ENCODE measurements at places on chromosomes 5 and 9.

DNA sequence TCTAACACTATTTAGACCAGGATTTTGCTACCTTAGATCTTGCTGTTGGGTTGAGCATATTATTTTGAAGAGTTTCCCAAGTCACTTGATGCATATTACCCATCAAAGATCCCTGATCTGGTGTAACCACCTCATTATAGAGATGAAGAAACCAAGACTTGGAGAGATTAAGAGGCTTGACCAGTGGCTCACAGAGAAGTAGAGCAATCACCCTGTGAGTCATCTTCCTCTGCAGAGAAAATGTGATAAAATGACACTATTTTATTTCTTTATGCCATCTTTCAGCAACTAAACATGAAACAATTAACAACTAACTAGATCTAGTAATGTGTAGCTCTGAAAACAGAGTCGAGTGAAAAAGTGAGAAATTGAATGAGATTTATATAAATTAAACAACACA lies 76.1 kb downstream of the KIF4B start:
- no peak for DNase-seq

DNA sequence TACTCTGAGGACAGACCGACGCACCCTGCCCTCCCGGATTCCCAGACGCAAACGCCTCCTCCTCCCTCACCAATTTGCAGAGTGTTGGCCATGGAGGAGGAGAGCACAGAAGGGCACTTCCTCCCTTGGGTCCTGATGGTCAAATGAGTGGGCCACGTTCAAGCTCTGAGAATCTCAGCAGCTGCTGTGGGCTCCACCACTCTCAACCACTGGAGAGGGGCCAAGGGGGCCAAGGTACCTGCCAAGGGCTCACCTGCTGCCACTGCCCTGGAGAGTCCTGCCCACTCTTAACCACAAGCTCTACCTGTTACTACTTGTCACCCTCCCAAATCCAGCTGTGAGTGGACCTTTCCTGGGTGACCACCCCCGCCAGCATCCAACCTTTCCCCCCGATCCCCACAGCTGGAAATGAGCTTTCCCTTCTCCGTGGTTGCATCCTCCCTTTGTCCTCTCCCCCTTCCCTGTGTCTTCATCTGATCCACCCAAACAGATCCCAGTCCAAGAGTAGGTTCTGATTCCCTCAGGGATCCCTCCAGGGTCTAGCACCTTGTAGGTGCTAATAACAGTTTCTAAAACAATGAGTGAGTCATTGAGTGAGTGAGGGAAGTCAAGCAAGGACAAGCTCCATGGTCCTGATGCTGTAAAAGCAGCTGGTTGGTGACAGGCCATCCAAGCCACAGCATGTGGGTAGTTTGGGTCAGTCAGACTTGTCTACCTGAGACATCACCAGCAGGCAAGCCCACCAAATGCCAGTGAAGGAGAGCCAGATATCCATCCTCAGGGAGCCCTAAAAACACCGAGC lies 69.7 kb downstream of the FAM114A2 start:
- no peak for DNase-seq

- DNase-seq, result no peak
Observed at GRCh38 chr9:123605286-123605685, 249.3 kb downstream of the CRB2 start.

GRCh38 chr5:133727636-133728035 lies 115.3 kb upstream of the FSTL4 start:
- no peak for DNase-seq

DNA sequence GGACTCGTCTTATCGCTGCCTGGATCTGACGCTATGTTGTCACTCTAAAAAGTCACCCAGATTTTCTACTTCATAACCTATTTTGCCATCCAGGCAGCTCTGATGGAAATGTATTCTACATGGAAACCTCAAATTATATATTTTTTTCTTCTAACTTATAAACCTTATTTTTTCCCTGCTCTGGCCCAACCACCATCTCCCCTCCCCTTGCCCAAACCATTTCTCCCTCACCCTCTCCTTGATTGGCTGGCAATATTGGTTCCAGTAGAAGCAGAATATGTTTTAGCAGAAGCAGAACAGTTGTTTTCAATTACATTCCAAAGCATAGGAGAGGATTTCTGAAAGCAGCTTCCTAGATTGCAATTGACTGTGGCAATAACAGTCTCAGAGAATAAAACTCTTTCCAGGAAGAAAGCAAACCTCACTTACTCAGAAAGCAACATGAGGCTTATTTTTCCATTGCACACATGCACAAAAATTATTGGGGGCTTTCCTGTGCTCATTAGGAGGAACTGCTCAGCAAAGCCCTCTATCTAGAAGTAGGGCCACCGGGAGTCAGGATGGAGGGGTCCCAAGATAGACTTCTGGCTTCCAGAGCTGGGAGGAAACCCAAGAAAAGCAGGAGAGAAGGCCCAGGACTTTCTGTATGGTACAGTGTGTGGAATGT lies 191.8 kb downstream of the ESM1 start:
- DNase-seq, result no peak

- no peak for DNase-seq
Observed at GRCh38 chr5:110631236-110631635, 95.2 kb downstream of the TMEM232 start.

GRCh38 chr5:175015028-175015685 lies 290.8 kb downstream of the MSX2 start:
- no peak for DNase-seq

DNA sequence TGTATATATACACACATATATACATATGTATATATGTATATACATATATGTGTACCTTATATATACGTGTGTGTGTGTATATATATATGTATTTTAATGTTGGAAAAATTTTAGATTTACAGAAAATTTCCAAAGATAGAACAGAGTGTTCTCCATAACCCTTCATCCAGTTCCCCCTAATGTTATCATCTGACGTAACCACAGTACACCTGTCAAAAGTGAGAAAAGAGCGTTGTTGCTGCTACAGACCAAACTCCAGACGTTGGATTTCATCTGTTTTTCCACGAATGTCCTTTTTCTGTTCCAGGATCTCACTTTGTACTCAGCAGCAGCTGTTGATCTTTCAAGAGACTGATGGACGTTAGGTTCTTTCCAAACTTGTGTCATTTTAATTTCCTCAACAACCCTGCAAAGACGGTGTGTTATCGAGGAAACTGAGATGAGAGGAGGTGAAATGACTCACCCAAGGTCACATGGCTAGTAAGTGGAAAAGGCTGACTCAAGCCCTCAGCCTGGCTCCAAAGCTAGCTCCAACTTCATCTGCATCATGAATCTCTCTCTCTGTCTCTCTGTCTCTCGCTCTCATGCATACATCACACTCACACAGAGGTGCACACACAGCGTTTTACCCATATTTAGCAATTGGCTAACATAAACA lies 17.0 kb upstream of the NTNG2 start:
- no peak for DNase-seq
